ENCODE measurements at places on chromosomes 13 and 19. TPM values are rescaled to one million over a fixed set of nuclear protein-coding genes. Genes with fewer than 3 reads are reported as not detected.
A peak's percentile ranks its signal among the peaks of the same experiment; 100 is the strongest.

DNA sequence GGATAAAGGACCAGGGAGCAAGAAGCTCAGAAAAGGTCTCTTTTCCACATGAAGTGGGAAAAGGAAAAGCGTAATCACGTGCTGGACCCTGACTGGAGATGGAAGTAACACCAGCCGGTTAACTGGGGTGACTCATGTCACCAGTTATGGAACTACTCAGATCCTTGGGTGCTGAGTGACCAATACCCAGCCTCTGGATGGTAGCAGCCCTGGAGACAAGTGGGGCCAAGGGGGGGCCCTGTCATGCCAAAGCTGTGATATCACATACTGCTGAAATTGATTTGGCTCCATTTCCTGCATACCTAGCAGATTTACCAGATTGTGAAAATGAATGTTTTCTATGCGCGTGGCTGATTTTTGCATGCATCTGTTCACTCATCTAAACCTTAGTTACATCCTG, 158.9 kb downstream of the ZIC5 start:
- no peak for DNase-seq

Gene SIGLECL1
- not detected for total RNA-seq

GRCh38 chr13:113554333-113554700, 30.2 kb upstream of the TFDP1 start:
- no peak for DNase-seq

DNA sequence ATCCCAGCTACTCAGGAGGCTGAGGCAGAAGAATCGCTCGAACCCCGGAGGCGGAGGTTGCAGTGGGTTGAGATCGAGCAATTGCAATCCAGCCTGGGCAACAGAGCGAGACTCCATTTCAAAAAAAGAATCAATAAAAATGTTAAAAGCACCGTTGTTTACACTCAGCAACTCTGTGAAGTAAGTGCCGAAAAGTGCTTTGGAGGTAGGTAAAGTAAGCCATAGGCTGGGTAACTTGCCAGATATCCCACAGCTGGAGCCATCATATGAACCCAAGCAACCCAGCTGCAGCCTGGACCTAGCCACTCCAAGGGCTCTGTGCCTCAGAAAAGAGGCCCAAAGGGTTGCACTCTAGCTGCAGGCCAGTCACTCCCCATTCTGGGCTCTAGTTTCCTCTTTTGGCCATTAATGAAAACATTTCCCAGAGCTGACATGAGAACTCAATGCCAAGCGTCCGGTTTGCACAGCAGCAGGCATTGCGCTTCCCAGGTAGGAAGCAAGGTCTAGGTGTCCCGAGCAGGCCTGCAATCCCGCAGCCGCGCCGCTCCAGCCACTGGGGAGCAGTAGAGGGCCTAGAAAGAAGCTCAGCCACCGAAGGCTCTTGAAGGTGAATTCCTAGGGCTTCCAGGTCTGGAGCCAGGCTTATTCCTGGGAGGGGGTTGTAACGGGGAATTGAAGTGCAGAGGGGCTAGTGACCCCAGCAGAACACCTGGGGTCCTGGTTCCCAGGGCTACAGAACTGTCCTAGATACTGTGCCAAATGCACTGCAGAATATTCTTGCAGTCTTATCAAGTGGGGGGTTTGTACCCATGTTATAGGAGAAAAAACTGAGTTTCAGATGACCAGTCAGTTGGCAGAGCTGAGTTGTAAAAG, 4.1 kb upstream of the CD79A start:
- peak; percentile 65 for DNase-seq

- DNase-seq: no peak
Measured at GRCh38 chr13:95452375-95452774, 100.1 kb upstream of the CLDN10 start.

DNA sequence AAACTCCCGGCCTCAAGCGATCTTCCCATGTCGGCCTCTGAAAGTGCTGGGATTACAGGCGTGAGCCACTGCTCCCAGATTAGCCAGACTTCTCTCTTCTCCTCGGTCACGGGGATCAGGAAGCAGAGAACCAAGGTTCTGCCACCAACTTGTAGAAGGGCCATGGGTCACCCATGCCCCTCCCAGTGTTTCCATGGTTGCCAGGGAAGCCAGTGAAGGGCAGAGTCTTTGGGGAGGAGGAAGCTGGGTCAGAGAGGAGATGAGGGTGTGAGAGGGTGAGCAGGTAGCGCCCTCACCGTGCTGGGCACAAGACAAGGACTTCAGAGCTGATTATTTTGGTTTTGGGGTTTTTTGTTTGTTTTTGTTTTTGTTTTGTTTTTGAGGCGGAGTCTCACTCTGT, 77.1 kb downstream of the GNG7 start:
- DNase-seq: no peak

DNA sequence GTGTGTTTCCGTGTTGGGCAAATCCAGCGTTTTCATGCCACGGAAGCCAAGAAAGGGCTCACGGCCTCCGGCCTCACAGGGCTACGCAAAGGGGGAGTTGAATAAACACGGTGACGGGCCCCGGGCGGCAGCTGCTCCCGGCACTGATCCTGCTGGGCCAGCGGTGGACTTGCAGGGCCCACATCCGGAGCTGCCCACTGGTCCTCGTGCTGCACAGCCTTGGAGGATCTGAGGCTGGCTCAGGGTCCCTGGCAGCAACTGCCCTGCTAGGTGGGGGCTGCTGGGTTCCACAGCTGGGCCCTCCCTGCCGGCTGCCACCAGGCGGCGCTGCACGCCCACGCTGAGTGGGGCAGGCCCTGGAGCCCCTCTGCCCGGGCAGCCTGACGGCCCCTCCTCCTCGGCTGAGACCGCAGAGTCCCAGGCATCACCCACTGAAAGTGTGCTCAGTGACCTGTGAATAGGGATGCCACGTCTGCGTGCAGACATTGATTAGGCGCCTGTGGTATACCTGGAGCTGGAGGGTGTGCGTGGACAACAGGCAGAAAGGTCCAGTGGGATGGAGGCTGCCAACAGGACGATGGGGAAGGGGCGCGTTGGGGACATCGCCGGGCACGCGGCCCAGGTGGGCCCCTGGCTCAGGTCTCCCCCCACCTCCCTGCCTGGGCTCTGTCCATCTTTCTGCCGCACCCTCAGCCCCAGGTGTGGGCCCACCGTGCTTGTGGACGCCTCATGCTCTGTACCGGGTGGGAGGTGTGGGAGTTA, 5.3 kb upstream of the HCN2 start:
- DNase-seq: peak; percentile 44

Gene B3GNT3
- not detected for total RNA-seq

- no peak for DNase-seq
Measured at GRCh38 chr13:81133066-81133465, 792.1 kb upstream of the SPRY2 start.

DNA sequence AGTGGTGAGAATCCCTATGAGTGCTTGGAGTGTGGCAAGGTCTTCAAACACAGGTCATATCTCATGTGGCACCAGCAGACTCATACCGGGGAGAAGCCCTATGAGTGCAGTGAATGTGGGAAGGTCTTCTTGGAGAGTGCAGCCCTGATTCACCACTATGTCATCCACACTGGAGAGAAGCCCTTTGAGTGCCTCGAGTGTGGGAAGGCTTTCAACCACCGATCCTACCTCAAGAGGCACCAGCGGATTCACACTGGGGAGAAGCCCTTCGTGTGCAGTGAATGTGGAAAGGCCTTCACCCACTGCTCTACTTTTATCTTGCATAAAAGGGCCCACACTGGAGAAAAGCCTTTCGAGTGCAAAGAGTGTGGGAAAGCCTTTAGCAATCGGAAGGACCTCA, 18.7 kb upstream of the AURKC start:
- no peak for DNase-seq

DNA sequence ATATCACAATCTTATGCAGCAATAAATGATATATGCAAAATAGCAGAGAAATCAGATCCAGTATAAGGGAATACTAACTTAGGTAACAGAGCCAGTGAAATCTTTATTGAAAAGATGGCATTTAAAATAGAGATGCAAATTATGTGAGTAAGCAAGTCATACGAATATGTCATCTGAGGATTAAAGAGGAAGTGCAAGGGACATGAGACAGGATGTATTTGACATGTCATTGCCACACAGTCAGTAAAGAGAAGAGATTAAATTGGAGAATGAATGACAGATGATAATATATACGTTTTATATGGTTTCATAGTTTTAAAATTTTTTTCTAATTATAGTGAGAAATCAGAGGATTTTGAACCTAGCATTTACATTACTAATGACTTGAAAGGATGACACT, 426.4 kb downstream of the SLITRK5 start:
- no peak for DNase-seq

DNA sequence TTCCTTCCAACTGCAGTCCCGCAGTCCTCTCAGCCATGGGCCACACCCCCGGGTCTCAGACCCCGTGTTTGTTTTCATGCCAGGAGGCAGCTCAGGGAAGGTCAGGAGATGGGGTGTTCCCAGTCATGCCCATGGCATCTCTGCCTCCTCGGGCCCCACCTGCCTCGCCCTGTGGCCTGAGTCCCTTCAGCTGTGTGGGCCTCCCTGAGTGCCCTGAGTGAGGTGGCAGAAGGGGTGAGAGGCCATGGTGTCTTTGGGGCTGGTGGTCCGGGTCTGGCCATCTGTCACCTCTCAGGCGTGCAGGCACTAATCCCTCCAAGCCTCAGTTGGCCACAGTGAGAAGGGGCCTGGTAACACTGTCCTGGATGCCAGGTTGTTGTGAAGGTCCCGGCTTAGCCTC, 10.9 kb upstream of the KDM4B start:
- no peak for DNase-seq

DNA sequence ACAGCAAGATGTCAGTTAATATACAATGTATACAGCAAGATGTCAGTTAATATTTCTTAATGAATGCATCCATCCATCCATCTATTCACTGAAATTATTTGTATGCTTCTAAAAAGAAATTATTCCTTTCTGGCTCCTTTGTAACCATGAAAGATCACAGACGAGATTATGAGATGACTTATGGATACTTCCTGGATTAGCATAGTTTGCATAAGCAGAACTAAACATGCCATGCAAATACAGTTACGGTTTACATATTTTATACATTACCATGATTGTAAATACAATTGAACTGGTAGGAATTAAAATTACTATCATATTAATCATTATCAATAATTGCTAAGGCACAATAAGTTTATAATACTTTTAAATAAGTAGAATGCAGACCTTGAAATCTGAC, 32.7 kb downstream of the NALCN start:
- DNase-seq: no peak

Gene ZNF524
- 14.2 TPM for total RNA-seq

DNA sequence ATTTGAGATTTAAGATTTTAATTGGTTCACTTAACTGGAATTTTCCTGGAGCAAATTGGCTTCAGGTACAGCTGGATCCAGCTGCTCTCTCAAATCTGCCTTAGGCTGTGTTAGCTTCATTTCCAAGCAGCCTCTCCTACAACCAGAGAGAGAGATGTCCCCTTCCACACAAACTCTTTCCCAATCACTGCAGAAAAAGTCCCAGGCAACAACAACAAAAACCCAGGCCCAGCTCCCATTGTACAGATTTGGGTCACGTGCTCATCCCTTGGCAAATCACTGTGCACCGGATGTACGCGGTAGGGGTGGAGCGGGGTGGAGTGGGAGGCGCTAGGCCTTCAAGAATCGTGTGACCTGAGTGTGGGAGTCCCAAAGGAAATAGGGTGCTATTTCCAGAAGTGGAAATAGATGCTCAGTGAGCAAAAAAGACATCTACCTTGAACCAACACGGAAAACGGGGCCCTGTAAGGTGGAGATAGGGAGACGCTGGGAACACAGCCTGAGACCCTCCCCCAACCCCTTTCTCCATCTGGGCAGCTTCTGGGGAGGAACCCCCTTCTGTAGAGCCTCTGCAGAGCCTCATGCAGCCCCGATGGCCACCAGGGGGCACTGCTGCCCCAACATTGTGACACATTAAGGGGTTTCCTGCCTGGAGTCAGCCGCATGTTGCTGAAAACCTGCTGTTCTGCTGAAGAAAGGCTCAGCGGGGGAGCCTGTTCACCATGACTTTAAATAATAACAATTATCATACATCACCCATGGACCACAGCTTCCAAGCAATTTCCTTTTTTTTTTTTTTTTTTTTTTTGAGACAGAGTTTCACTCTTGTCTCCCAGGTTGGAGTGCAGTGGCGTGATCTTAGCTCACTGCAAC, 25.4 kb downstream of the HPN start:
- DNase-seq: peak; percentile 72

Gene FPR1
- not detected for total RNA-seq

- DNase-seq: no peak
Measured at GRCh38 chr13:50713523-50714248, 129.8 kb downstream of the DLEU7 start.

Gene C19orf47
- total RNA-seq: 17.3 TPM

Gene ADGRE3
- not detected for total RNA-seq

- DNase-seq: peak; percentile 48
Measured at GRCh38 chr19:11496391-11497163, 9.1 kb downstream of the ZNF653 start.

DNA sequence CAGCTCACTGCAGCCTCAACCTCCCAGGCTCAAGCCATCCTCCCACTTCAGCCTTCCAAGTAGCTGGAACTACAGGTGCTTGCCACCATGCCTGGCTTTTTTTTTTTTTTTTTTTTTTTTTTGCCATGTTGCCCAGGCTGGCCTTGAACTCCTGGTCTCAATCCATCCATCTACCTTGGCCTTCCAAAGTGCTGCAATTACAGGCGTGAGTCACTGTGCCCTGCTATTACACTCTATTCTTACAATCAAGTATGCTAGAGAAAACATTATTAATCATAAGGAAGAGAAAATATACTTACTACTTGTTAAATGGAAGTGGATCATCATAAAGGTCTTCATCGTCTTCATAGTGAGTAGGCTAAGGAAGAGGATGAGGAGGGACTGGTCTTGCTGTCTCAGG, 93.3 kb upstream of the DOCK9 start:
- no peak for DNase-seq

GRCh38 chr19:16623576-16623975, 4.4 kb downstream of the MED26 start:
- no peak for DNase-seq

Gene ZNF486
- 8.4 TPM for total RNA-seq

DNA sequence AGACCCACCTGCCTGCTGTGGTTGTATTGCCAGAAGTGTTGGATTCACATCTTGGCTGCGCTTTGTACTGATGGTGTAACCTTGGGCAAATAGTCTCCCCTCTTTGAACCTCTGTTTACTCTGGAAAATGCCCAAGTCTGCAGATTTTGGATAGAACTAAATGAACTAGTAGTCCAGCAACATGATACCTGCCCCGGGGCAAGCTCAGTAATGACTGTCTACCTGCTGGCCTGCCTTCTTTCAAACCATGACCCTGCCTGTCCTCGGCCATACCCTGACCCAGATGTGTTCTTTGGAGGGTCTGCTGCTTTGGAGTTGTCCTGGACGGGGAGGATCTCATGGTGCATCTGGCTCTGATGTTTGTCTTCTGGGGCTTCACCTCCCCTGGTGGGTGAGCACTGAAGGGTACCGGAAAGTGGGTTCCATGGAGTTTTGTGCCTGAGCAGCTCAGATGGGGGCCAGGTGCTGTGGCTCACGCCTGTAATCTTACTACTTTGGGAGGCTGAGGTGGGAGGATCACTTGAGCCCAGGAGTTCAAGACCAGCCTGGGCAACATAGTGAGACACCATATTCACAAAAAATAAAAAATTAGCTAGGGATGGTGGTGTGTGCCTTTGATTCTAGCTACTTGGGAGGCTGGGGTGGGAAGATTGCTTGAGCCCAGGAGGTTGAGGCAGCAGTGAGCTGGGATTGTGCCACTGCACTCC, 59.5 kb downstream of the TNFRSF19 start:
- DNase-seq: no peak

- DNase-seq: peak; percentile 77
Measured at GRCh38 chr13:35140321-35140720, 198.3 kb downstream of the NBEA start.
